ENCODE measurements at places on chromosomes 6 and 20.

DNA sequence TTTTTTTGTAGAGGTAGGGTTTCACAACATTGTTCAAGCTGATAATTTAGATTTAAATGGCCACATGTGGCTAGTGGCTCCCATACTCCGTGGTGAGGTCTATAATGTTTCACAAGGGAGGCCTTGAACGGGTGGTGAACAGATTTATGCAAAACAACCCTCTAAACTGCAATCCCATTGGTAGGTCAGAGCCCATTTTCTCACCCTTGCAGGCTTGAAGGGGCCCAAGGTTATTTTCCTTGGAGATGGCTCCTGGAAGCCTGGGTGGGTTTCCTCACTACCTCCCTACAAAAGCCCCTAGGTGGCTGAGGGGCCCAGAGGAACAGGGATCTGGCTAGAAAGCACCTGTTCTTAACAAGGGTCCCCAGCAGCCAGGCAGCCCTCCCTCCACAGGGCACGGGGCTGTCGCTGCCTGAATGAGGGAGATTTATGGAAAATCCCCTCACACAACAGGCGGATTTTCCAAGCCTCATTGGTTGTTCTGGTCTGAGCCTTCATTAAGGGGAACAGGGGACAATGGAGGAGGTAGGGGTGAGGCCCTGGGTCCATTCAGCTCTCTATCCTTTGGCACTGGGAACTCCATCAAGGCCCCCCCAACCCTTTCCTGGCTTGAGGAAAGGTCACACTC lies 64.6 kb downstream of the VEGFA start:
- DNase-seq = no peak

DNA sequence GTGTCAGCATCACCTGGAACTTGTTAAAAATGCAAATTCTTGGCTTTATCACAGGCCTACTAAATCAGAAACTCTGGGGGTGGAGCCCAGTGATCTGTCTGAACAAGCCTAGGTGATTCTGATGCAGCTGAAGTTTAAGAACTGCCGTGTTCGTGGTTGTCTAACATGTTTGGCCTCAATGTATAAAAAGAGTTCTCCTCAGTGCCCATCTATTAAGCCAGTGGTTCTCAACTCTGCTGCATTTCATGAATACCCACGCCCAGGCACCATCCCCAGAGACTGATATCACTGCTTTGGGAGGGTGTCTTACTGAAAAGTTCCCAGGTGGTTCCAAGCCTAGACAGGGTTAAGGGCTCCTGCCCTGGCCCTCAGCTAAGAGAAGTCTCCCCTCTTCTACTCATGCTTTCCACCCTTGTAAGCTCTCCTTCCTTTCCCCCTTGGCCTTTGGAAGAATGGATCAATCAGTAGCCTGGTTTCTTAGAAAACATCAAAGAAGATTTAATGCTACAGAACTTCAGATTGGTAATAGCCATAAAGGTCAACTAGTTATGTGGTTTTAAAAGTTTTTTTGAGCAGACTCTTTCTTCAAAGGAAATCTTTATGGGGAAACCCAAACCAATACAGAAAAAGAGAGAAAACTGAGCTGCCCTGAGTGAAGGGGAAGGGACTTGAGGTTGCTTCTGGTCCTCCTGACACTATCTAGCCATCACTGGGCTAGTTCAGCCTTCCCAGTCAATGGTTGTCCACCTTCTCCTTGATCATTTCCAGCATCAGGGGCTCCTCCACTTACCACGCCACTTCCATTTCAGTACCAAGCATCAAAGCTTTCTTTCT lies 38.9 kb upstream of the TNFAIP3 start:
- DNase-seq = no peak

DNA sequence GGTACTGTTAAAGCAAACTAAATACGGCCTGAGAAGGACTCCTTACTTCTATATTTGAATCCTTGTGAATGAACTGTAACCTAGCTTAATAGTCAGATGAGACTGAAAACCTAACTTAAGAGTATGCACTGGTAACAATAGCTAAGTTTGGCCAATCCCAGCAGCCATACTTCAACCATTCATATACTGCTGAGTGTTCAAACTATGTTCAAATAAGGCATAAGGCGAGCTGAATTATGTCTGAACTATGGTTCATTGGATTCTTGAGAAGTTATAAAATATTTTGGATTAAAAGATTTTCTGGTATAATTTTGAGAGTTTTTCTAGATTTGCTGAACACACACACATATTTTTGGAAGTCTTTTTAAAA lies 2.2 kb downstream of the SMPDL3A start:
- DNase-seq = no peak

DNA sequence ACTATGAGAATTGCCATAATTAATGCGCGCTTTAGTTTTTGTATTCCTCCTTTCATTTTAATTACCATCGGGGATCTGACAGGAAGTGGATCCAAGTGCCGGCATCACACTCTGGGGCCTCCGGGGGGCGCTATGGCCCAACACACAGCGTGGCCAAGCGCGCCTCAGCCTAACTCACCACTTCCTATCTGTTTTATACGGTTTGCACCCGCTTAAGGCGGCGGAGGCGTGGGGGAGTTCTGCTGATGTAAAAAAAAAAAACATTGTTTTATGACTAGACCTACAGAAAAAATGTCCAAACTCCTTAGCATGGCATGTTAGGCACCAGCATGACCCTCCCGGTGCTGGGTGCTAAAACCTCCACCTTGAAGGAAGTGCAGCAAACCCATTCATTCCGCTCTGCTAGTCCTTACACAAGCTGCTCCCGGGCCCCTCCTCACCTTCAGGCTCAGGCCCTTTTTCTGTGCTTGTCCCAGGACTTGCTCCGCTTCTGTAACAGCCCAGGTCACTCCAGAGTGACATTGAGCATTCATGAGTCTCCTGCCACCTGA lies 4.5 kb upstream of the EBF4 start:
- no peak for DNase-seq

- DNase-seq = no peak
These were observed 24.0 kb upstream of the SERINC1 start for GRCh38 chr6:122495612-122496011.

DNA sequence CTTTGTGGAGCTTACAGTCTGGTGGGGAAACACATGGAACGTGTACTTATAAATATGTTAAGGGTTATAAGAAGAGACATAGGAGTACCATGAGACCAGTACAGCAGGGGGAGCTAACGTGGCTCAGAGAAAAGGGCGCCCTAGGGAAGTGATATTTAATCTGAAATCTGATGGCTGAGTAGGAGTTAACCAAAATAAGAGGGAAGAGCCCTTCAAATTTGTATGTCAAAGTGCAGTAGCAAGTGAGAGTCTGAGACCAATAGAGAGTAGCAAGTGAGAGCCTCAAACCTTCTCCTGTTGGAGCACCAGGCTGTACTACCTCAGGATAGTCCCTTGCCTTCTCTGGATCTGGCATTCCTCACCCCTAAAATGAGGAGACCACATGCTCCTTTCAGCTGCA lies 6.1 kb upstream of the PKIG start:
- DNase-seq = no peak

All from T1000 (cell line).